DMS153 (cell line): ENCODE measurements at places on chromosomes 4 and X.

- no peak for DNase-seq
Observed at GRCh38 chr4:154928640-154929257, 147.7 kb downstream of the RBM46 start.

- DNase-seq: no peak
Observed at GRCh38 chrX:136047016-136047642, 61.9 kb downstream of the SLC9A6 start.

DNA sequence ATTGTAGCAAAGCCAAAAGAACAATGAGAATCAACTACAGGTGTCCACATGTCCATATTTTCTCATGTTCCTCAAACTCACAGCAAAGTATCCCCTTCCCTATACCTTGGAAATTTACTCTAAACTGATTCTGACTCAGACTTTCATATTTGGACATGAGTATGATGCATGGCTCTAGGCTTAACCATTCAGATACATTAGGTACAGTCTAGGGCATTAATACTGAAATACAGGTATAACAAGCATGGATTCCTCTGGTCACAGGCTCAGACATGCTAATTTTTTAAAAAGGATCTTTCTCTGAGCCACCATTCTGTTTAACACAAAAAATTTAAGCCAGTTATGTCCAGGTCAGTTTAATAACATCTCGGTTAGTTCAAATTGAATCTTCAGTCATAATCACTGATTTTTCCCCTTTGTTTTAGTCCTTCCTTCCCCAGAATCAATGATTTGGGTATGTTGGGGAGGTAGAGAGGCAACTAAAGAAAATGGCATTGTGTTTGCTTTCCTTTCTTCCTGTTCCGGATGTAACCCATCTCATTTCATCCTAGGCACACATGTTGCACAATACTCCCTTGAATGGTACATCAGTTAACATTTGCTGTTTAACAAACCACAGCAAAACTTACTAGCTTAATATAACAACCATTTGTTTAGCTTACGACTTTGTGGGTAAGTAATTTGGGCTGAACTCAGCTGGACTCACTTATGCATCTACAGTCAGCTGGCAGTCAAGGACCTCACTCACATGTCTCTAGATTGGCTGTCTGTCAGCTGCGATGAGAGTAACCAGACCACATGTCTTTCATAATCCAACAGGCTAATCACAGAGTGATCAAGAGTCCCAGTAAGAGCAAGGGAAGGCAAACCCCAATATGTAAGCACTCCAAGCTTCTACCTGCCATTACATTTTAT, 75.3 kb upstream of the GRIA3 start:
- no peak for DNase-seq

- DNase-seq: no peak
Observed at GRCh38 chr4:99762728-99763127, 53.9 kb upstream of the DAPP1 start.

DNA sequence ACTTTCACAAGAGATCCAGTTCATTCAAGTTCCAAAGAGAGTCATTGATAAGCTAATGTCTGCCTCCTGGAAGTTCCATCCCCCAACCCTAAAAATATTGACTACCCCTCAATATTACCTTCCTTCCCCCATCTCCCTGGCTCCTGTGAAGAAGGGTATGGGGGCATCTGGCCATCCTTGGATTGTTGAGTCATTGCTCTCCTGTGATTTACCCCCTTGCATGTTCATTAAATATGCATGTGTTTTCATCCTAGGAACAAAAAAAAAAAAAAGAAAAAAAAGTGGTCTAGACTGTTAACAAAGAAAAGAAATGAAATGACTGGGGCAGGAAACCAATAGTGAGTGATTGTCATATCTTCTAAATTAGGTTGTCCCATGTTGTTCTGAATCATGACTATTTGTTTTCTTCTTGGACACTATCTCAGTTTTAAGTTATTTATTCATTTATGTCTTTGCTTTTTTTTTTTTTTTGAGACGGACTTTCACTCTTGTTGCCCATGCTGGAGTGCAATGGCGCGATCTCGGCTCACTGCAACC, 51.9 kb upstream of the HUWE1 start:
- DNase-seq: no peak

DNA sequence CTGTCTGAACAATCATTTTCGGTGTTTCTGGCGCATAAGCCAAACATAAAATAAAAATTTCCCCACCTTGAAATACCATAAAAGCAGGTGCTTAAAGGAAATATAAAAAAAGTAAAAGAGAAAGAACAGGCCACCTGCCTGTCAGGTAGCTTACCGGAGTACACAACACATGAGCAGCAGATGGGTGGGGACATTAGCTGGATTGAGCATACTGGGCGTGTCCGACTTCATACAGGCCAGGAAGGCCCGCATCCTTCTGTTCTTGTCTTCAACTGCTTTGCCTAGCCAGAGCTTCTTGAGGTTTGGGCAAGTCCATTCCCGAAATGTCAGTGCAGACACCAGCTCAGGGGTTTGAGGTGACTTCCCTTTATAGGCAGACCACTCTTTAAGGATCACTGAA, 66.7 kb downstream of the FAM120C start:
- DNase-seq: no peak

GRCh38 chrX:118603981-118604380, 108.4 kb downstream of the DOCK11 start:
- DNase-seq: no peak

DNA sequence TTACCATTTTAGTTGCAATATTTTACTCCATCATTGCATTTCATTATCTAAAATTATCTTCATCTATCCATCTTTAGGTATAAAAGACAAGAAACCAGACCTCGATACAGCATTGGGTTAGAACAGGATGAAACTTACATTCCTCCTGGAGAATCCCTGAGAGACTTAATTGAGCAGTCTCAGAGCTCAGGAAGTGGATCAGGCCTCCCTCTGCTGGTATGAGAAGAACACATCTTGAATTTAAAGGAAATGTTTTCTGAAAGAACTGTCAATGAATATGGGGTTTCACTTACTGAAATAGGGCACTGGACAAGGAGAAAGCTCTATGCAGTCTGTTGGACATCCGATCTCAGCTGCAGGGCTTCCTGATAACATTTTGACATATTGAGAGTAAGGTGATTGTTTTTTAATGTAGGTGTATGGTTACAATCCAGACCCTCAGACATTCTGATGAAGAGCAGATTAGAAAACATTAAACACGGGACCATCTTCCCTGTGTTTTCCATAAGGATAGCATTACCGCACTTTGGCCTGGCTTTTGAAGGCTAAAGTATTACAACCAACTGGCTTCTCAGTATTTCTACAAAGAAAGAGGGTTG, 367.2 kb downstream of the BMPR1B start:
- DNase-seq: no peak

DNA sequence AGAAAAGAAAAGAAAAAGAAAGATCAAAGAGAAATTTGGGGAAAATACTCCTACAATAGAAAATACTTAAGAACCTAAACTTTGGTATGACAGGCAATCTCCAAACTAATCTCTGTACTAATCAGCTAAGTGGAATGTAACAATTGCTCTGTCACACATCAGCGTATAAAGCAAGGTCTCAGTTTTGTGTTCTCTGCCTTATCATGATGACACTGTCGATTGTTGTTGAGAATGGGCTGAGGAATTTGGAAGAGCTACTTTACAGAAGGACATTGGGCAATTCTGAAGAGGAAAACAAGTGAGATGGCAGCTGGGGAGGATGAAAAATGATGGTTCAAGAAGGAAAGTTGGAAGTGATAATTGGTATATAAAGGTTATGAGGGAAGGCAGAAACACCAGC, 486.0 kb upstream of the HTR2C start:
- DNase-seq: no peak

GRCh38 chr4:176443646-176444409, 124.1 kb downstream of the SPCS3 start:
- no peak for DNase-seq

DNA sequence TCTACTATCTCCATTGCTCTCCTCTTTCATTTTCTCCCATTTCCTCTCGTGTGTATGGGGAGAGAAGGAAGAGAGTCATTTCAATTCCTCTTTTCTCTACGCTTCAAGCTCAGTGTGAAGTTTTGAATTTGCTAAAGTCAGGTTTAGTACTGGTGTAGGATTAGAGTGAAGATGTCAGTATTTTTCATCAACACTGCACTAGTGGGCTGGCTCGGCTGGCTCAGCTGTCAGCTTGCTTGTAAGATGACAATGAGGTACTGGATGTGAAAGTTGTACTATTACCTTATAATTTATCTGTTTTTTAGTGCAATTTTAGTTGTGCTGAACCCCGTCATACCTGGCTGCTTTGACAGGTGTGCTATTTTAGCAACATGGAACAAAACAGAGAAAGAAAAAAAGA, 2.1 kb upstream of the SH2D1A start:
- no peak for DNase-seq

DNA sequence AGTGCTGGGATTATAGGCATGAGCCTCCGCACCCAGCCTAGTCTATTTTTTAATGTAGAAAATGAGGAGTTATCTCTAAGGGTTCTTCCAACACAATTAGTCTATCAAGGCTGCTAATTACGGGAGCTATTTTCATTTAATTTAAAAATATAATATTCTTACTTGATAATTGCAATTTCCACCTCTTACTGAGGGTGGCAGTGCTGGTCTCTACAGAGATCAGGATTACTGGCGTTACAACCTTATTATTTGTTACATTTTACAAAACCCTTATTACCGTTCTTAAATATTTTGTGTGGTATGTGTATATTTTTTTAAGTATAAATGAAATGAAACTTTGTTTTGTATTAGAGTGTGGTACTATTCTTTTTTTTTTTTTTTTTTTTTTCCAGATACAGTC, 17.6 kb upstream of the GK start:
- no peak for DNase-seq

DNA sequence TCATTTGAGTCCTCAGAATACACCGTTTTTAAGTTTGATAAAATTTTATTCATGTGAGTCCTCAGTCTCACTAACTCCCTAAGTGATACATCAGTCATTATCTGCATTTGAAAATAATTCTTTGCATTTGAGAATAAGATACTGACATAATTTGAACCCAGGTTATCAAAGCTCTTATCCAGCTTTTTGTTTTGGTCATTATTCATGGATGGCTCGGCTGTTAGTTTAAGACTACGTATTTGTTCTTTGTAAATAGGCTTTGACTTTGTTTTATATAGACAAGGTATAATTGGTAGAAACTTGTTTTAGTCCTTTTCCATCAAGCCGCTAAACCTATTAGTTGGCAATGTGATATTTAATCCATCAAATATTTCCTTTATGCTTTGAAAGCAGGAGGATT, 7.9 kb downstream of the SPRY1 start:
- no peak for DNase-seq

DNA sequence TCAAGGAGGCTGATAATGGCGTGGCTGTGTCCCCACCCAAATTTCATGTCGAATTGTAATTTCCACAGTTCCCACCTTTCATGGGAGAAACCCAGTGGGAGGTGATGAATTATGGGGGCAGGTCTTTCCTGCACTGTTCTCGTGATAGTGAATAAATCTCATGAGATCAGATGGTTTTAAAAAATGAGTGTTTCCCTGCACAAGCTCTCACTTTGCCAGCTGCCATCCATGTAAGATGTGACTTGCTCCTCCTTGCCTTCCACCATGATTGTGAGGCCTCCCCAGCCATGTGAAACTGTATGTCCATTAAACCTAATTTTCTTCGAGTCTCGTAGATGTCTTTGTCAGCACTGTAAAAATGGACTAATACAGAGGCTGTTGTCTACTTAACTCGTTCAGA, 488.3 kb downstream of the SPRY1 start:
- no peak for DNase-seq

DNA sequence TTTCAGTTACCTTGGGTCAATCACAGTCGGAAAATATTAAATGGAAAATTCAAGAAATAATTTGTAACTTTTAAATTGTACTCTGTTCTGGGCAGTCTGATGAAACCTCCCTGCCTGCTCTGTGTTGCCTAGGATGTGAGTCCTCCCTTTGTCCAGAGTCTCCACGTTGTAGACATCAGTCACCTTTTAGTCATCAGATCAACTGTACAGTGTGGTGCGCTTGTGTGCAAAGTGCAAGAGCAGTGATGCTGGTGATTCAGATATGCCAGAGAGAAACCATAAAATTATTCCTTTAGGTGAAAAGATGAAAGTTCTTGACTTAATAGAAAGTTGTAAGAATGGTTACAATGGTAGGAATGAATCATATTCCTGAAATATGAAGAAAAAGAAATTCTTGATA, 1.4 kb downstream of the SPATA4 start:
- no peak for DNase-seq

- peak; percentile 66 for DNase-seq
Observed at GRCh38 chr4:153152501-153153338, 51.5 kb upstream of the TRIM2 start.

DNA sequence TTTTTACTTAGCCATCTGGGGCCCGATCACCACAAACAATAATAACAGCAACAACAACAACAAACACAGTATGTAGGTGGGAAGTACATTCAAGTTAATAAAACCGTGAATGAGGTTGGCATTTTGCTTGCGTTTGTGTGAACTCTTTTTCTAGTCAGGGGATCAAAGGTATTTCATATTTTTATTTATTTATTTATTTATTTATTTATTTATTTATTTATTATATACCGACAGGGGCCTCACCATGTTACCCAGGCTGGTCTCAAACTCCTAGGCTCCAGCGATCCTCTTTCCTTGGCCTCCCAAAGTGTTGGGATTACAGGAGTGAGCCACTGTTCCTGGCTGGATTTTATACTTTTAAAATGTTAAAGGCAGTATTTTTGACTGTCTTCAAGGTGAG, 325.4 kb downstream of the RAPGEF2 start:
- no peak for DNase-seq

- no peak for DNase-seq
Observed at GRCh38 chr4:176839656-176840055, 46.9 kb upstream of the VEGFC start.

DNA sequence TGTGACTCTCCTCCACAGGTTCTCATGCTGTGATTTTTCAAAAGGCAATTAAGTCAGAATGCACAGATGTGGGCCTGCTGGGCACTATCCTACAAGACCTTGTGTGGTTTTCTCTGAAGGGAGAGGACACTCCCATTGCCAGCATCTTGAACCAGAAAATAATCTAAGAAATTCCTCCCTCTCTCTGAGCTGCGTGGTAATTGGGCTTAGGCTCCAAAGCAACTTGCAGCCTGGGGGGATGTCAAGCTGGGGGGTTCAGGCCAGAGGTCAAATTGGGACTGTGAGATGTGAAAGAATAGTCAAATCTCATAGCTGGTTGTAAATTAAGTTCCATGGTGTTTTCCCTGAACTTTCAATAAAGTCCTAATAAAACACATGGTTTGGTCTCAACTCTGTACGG, 350.6 kb upstream of the SLC7A11 start:
- DNase-seq: no peak

DNA sequence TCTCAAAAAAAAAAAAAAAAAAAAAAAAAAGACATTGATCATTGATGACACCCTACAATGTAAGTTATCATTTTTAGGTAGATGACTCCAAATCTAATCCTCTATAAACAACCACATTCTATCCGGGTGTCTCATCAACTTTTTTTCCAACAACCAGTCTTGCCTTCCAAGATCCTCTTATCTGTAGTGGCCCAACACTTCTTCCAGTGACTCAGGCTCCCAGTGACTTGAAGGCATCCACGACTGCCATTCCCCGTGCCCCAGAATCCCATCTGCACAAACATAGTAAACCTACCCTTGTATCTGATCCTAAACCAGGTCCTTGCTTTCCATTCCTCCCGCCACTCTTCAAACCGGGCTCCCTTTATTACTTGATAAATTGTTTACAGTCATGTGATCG, 15.6 kb upstream of the TSPAN5 start:
- no peak for DNase-seq

DNA sequence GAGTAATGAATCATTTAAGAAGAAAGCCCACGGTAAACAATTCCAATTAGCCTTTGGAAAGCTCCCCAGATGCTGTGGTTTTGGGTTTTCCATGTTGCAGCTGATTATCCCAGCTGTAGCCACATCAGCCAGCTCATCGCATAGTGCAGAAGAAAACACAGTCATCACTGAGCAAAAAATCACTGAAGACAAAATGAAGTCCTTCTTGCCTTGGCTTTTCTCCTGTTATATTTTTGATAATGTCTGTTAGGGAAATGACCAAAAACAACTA, 193.0 kb upstream of the C1QTNF7 start:
- DNase-seq: peak; percentile 4
